DMS79 (cell line): ENCODE measurements at places on chromosomes 13 and 19.
A peak's percentile ranks its signal among the peaks of the same experiment; 100 is the strongest.

DNA sequence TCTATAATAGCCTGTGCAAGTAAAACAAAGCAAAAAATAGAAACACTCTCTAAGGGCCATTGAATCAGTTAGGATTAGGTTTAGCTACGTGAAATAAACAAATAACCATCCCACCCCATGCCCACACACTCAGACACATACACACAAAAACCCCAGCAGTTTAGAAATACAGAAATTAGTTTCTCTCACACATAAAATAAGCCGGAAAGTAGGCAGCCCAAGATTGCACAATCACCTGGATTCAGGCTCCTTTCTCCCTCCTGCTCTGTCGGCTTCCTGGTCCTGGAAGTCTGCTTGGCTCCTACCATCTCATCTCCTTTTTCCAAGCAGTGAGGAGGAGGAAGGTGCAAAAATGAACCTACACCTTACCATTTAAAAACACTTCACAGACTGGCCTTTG, 22.6 kb upstream of the USP12 start:
- no peak for DNase-seq

DNA sequence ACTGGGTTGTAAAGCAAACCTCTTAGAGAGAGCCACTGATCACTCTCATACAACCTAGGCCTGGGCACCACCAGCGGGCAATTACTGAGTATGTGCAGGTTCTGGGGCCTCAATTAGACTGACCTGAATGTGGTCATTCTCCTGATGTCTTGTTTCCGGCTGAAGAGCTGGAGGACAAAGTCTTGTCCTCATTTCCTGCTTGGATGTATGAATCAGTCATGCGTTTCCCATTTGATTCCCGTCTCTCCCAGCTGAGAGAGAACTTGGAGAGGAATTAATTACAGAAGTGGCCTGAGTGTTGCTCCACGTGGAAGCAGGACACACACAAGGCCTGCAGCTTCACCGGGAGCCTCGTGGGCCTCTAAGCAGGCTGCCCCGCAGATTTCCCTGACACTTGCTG, 799.3 kb upstream of the ARGLU1 start:
- no peak for DNase-seq

GRCh38 chr13:76965759-76966421, 17.6 kb downstream of the ACOD1 start:
- DNase-seq: no peak

DNA sequence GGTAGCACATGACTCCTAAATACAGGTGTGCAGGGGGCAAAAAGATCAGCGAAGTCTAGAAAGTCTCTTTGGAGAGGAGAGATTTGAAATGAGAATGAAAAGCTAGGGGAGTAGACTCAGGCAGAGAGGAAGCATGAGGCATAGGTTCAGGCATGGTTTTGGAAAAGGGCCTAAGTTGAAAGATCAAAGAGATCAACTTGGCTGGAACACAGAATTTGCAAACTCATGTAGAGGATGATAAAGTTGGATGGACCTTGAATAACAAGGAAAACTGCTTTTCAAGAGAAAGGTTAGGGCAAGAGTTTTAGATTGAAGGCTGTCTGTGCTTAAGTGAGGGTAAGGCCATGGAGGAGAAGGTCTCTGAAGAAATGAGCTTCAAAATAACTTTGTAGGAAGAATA, 47.4 kb upstream of the UBAC2 start:
- no peak for DNase-seq

DNA sequence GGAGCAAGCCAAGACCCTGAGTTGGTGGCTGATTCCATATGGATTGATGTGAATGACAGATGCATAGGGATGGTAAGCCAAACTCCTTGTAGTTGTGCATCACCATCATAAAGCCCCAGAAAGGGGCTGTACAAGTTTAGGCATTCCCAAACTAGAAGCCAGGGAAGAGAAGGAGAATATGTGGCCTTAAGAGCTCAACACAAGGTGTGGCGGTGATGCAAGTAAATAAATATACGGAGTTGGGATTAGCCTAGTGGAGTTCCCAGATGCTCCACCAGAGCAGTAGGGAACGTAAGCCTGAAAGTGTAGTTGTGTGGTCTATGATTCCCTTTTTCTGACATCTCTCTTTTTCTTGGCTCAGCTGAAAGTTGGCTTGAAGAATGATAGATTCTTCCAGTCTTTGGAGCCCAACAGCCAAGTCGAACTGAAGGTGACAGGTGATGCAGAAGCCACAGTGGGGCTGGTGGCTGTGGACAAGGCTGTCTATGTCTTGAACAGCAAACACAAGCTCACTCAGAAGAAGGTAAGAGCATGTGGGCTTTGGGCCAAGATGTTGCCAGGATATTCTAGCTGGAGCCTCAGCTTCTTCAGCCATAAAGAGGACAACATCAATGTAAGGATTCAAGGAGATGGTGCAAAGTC, 30.1 kb downstream of the RDH8 start:
- no peak for DNase-seq

GRCh38 chr13:39670445-39670844, 15.0 kb downstream of the COG6 start:
- no peak for DNase-seq

DNA sequence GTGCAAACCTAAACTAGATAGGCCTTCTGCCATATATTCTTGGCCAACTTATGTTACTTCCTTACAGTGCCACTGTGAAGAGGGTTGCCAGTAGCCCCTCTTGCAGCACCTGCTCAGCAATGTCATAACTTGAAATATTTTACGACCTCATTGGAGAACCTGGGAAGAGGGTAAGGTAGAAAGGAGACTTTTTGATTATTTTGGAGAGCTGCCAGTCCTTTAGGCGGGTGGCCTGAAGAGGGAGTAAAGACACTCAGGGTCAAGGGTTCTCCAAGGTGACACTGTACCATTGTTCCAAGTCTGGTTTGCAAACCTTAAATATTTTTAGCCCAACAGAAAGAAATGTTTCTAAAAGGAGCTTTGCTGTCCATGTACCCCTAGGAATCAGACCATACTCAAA, 118.3 kb downstream of the FLT1 start:
- DNase-seq: peak; percentile 90

GRCh38 chr13:98467263-98467985, 109.5 kb downstream of the STK24 start:
- DNase-seq: no peak
